Renal cortex interstitium (tissue), 15 donors: ENCODE measurements at places on chromosomes 4 and X.
A peak's percentile ranks its signal among the peaks of the same experiment; 100 is the strongest.

DNA sequence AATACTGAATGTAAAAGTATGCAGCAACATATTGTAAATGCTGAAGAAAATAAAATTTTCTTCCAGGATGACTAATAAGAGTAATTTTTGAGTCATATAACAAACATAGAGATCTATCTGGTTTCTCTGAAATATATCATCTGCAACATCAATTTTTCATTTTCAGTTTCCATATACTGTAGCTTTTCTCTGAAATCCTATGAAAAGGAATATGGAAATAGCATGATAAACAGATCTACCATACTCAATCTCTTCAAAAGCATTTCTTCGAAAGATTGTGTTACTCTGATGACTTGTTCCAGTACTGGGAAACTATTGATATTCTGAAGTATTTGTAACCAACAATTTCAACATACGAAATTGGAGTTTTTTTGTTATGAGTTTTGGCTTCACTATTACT, 1156.7 kb downstream of the FAM133A start:
- no peak for DNase-seq

GRCh38 chr4:1045595-1046201, 34.3 kb downstream of the FGFRL1 start:
- DNase-seq = no peak

GRCh38 chrX:1249101-1249887, 19.3 kb upstream of the CSF2RA start:
- peak; percentile 28 for DNase-seq

DNA sequence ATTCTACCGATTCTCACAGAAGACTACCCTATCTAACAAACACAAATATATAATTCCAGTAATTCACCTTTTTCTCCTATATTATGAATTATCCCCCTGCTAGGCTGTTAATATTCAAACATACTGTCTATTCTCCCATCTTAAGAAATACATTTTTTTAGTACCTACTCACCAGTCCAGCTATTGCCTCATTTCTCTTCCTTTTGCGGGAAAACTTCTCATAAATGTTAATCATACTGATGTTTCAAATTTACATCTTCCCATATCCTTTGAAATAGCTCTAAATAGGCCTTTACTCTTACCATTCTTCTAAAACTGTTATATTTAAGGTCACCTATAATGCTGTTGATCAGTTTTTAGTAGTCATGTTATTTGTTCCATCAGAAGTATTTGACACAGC, 759.1 kb upstream of the SLIT2 start:
- no peak for DNase-seq

GRCh38 chr4:183430317-183430993, 14.0 kb upstream of the CDKN2AIP start:
- DNase-seq = no peak

DNA sequence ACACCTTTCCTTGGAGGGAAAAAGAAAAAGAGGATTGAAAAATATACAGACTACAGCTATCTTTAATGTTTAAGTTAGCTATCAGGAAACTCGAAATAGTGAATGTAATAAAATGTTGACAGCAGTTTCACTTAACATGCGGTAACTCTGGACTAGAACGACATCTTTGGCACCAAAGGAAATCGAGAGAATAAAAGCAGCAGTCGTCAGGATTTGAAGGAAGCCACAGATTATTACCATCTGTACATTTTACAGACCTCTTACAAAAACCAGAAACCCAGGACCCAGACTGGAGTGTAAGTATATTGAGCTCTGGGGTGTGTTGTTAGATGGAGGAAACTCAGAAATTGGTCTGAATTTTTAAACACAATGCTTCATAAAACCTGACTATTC, 51.6 kb upstream of the STOX2 start:
- no peak for DNase-seq

DNA sequence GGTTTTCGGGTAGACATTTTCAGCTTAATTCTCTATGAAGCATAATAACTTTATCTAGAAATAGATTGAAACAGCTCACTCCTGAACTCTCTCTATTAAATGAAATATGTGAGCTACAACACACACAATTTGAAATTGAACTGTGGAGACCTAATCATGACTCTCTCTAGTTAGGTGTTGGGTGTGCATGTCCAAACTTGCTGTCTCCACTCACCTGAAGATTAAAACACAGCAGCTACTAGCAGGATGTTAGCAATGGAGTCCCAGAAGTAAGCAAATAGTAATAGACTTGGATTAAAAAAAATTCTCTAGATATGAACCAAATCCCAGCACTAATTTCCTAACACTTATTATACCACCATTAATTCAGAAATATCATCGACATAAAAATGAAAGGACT, 173.1 kb downstream of the FSTL5 start:
- DNase-seq = no peak

DNA sequence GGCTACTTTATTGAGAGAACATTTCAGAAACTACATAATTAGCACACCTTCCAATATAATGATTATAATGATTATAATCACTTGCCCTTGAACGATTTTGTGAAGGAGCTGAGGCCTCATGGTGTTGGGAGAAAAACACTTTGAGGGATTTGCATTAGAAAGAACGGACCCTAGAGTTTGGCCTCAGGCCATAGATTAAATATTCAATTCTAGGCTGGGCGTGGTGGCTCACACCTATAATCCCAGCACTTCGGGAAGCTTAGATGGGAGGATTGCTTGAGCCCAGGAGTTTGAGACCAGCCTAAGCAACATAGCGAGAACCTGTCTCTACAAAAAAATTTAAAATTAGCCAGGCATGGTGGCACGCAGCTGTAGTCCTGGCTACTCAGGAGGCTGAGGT, 12.9 kb upstream of the PRKG2 start:
- DNase-seq = no peak

DNA sequence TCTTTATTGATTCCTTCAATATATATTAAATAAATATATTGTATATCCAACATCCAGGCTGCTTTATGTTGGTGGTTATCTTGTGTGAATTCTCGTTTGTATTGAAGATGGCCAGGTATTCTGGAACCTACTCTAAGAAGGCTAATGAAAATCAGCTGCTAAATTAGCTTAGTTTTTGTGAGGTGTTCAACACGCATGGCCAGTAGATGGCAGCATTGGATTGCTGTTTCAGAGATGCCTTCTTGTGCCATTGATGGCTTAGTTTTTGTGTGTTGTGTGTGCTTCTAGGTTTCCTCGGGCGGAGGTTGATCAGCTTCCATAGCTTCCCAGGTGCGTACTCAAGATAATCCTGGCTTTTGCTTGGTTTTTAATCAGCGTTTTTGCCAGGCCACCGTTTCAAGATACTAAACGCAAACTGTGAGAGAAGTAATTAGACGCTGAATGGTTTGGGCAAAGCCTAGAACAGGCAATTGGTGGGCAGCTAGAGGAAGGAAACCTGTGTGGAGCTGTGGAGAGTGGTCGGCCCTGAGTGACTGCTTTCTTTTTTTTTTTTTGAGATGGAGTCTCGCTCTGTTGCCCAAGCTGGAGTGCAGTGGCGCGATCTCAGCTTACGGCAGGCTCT, 15.1 kb downstream of the NOCT start:
- DNase-seq = peak; percentile 79

GRCh38 chr4:153385784-153386183, 41.3 kb downstream of the MND1 start:
- no peak for DNase-seq

- DNase-seq = peak; percentile 22
Measured at GRCh38 chr4:67575232-67576058, 16.9 kb downstream of the STAP1 start.

GRCh38 chr4:68175562-68176155, 46.0 kb upstream of the TMPRSS11F start:
- peak; percentile 55 for DNase-seq

DNA sequence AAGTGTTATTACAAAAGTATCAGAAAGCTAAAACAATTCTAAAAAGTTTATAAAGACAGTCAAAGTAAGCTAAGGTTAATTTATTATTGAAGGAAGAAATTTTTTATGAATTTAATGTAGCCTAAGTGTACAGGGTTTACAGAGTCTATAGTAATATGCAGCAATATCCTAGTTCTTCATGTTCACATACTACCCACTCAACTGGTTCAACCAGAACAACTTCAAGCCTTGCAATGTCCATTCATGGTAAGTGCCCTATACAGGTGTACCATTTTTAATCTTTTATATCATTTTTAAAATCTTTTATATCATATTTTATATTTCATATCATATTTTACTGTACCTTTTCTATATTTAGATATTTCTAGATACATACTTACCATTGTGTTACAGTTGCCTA, 34.3 kb downstream of the COL4A5 start:
- no peak for DNase-seq

- no peak for DNase-seq
Measured at GRCh38 chr4:113692809-113693411, 68.6 kb downstream of the CAMK2D start.

DNA sequence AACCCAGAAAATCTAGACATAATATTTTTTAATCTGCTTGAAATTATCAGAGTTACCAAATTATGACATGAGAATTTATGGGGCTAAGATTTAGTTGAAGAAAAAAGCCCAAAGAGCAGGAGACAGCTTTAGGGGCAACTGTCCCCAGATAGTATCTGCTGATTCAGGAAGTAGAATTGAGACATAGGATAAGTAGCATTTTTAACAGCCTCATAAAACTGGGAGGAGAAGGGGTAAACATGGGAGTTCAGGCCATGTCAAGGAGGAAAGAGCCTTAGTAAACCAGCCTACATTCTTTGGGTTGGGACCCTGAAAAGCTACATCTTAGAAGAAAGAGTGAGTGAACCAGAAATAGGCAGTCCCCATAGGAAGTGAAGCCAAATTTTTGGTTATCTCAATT, 9.7 kb upstream of the RAB28 start:
- no peak for DNase-seq

DNA sequence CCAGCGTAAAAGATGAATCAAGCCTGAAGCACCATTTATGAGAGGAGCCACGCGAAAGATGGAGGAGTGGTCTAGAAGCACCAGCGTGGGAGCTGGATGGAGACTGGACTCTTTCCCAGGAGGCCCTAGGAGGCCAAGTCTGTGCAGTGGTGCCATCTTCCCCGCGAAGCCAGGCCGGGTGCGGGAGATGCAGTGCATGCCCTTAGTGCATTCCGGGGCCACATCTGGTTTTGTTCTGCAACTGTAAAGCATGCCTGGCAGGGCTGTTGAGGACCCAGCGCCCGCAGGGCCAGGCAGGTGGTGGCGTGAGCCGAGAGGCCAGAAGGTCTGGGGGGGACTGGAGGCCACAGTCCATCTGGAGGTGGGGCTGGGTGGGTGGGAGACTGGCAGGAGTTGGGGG, 78.6 kb upstream of the ADRA2C start:
- DNase-seq = no peak

DNA sequence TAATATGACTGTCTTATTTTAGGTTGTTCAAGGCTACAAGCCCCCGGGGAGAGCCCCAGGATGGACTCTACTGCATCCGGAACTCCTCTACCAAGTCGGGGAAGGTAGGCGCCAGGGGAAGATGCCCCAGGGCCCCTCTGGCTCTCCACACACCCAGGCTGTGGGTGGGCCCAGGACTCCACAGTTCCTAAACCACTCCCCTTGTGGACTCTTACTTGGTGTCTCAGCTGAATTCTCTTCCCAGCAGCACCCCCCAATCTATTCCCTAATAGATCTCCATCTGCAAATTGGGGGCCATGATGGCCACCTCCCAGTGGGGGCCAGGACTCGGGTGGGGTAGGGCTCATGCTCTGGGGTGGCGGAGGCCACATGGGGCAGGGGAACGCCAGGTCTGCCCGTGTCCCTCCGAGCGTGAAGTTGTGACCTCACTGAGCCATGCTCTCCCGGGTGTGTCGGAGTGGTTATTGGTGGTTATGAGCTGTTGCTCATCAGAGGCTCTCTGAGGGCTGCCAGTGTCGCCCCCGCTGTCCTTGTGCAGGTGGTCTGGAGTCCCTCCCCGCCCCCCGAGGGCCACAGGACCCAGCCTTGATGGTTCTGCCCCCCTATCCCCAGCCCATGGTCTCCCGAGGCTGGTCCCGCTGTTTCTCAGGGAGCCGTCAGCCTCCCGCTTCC, 11.2 kb upstream of the ADD1 start:
- no peak for DNase-seq

GRCh38 chrX:118693843-118694242, 33.6 kb upstream of the IL13RA1 start:
- no peak for DNase-seq

GRCh38 chr4:46249106-46249505, 125.3 kb upstream of the GABRG1 start:
- DNase-seq = no peak
